ENCODE measurements at places on chromosomes 3 and 15. TPM values are rescaled to one million over a fixed set of nuclear protein-coding genes. Genes with fewer than 3 reads are reported as not detected.

The ATP13A5 gene
- not detected for total RNA-seq

The LRTM1 gene
- not detected for total RNA-seq

- DNase-seq, result no peak
Observed at GRCh38 chr3:99902091-99902490, 84.4 kb downstream of the CMSS1 start.

DNA sequence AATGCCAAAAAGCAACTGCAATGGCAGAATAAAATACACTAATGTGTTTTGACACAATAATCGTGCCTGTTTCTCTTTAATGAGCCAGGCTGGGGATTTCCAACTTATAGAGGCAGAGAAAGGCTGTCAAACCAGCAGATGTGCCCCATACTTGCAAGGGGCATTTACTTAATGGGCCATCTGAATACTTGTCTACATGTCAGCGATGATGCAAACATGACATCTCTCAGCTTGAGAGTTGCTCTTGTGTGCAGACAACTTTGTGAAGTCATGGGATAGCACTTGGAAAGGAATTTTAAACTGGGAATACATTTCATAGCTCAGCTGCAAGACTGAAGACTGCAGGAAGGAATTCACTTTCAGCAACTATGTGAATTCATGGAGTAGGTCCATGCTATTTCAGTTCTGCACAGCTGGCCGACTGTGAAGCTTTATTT lies 127.4 kb upstream of the ADAMTS9 start:
- DNase-seq, result no peak

DNA sequence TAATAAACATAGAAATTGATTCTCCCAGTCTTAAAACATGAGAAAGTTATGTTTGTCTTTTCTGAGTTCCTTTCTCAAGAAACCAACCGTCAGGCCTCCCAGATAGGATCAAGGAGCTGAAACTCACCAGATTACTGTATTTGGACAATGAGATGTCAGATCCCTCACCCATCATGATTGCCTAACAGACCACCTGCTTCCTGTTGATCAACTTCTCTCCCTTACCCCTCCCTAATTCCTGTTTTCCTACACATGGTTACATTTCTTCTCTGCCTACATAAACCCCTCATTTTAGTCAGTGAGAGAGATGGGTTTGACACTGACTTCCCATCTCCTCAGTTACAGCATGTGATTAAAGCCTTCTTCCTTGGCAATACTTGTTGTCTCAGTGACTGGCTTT lies 917.5 kb downstream of the FHIT start:
- DNase-seq, result no peak

GRCh38 chr3:37785736-37786135 lies 75.9 kb upstream of the CTDSPL start:
- DNase-seq, result no peak

GRCh38 chr3:59408047-59408624 lies 358.3 kb upstream of the CFAP20DC start:
- no peak for DNase-seq

- no peak for DNase-seq
Observed at GRCh38 chr3:130266817-130267216, 78.7 kb upstream of the COL6A5 start.
